Muscle of back (tissue), 13 donors: ENCODE measurements at places on chromosomes 16 and 17.

DNA sequence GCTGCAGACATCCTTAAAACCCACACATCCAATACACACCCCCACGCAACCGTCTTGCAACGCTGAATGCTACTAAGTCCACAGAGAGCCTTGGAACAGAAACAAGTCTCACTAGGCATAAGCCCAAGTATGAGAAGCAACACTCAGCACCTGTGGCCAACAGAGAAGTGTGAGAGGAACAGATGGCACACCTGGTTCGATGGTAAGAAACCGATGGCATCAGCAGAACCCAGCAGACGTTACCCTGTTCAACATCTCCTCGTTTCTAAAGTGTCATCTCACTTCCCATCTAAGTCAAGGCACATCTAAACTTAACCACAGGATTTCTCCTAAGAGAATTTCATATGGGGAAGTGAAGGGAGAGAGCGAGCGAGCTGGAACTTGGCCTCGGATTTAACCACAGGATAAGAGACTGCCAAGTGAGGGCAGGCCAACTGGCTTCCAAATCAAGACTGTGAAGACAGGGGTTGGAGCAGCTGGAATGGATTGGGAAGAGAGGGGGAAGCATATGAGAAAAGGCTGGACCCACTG is 41.0 kb downstream of the NXPH3 start:
- DNase-seq: no peak

DNA sequence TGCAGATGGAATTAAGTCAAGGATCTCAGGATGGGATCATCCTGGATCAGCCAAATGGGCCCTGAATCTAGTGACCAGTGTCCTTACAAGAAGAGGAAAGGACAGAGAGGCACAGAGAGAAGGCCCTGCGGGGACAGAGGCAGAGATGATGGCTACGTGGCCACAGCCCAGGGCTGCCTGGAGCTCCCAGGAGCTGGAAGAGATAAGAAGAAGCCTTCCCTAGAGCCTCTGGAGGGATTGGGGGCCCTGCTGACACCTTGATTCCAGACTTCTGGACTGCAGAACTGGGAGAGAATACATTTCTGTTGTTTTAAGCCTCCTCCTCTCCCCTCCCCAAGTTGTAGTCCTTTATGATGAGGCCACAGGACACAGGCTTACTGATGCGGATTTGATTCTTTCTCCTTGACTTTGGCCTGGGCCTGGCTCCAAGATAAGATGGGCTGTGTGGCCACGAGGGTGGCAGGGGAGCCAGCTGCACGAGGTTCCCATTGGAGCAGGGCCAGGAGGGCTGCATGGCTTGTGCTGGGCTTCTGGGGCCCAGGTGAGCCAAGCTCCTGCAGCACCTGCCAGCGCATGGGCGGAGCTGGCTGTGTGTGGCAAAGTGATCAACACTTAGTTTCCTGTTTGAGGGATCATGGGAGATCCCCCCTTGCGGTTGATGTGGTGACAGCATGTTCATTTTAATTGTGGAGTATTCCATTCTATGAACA is 146.1 kb downstream of the IRF8 start:
- DNase-seq: no peak

DNA sequence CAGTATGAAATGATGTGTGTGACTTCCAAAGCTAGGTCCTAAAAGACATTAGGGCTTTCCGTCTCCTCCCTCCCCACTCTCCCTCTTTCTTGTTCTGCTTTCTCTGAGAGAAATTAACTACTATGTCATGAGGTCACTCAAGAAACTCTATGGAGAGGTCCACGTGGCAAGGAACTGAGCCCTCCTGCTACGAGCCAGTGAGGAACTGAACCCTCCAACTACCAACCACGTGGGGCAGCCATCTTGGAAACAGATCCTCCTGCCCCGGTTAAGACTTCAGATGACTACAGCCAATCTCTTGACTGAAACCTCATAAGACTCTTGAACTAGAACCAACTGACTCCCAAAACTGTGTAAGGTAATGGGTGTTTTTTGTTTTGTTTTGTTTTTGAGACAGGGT is 4.2 kb upstream of the ALOX15 start:
- DNase-seq: no peak

DNA sequence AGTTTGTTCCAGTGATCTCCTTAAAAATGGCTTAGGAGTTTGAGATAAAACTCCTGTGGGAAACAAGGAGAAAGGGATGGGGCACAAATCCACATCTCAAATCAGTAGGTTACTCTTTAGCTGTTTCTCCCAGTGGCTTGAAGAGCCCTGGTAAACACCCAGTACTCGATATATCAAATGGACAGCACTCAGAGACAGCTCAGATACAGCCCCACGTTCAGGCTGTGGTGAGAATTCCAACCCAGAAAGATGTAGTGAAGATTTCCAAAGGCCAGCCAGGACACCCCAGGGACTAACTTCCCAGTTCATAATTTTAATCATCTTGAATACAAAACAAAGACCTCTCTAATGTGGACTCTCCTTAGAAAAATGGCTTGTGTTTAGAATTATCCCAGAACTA is 6.4 kb upstream of the VEZF1 start:
- no peak for DNase-seq

GRCh38 chr16:56777482-56777881 is 47.6 kb downstream of the NUP93 start:
- no peak for DNase-seq

GRCh38 chr16:28837672-28838557 is 8.2 kb downstream of the TUFM start:
- DNase-seq: no peak

DNA sequence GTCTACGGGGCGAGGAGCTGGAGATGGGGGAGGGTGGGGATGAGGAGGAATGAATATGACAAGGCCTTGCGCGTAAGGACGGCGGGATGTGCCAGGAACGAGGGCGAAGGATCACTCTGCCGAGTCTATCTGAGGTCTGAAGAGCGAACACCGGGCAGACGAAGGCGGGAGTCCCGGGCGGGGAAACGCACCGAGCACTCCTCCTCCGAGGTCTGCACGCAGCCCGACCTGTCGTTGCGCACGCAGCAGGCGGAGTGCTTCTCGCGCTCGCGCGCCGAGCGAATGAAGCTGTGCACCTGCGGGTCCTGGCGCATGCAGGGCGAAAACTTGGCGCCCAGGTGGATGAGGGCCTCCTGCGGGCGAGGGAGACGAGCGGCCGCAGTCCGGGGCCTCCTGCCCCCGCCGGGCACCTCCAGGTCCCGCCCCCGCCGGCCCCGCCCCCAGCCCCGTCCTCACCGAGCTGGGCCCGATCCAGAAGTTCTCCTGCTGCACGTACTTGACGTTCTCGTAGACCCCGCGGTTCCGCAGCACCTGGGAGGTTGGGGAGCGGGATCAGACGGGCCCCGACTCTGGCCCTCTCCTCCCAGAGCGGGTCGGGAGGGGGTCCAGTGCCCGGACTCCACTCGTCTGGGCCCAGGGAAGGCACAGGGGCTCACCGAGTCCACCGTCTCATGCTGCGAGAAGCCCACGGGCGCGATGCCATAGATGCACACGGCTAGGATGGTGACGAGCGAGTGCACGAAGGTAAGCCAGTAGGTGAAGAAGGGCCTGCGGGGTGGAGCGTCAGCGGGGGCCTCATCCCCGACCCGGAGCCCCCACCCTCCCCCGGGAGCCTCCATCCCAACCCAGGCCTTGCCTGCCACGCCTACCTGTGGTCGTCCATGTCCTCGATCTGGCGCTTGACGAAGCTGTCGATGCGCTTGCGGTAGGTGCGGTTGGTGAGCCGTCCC is 7.6 kb downstream of the SNRNP25 start:
- DNase-seq: no peak

DNA sequence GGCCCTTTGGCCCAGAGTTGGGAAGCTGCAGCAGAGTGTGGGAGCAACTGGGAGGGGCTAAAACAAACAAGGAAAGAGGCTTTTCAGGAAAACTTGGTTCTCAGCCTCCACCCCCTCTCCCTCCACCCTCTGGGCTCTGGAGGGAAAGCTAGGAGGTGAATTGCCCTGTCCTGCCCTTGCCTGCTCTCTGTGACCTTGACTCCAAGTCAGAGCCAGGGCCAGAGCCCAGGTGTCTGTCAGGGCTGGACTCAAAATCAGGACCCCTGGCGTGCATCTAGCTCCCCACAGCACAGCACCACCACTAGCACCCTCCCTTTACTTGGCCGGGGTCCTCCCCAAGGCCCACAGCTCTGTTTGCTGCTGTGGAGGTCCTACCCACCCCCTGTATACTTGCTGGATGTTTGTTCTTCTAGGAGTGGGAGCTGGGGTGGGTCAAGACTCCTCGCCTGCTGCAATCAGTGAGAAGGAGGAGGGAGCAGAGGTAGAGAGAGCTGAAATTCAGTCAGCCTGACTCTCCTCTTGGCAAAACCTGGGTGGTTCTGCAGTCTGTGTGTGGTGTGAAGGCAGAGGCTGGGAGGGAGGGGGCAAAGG is 2.8 kb upstream of the NR1D1 start:
- peak; percentile 62 for DNase-seq

DNA sequence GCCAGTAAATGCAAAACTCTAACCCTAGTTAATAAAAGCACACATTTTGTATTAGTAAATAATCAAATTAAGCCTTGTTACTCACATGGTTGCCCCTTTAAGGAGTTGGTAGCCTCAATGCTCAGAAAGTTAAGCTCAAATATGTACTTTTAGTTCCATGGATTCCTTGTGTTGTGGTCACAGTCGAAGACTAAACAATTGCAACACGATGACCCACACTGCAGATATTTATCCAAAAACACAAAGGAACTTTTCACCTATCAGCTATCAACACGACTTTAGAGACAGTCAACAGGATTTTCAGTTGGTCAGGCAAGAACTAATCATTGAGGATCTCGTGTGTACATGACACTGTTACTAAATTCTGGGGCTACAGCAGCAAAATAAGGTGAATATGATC is 47.4 kb upstream of the NUDT7 start:
- no peak for DNase-seq

GRCh38 chr17:34672176-34672785 is 92.9 kb downstream of the TMEM132E start:
- no peak for DNase-seq

DNA sequence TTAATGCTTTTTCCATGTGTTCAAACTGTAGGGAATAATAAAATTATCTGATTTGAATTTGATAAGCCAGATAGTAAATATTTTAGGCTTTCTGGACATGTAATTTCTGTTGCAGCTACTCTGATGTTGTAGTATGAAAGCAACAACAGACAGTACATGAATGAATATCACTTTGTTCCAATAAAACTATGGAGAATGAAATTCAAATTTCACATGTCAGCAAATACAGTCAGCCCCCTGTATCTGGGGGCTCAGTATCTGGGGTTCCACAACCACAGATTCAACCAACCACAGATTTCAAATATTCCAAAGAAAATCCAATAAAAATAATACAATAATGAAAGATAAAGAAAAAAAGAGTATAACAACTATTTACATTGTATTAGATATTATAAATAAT is 8.2 kb upstream of the CLTC start:
- DNase-seq: no peak

GRCh38 chr16:4936181-4936990 is 562 bp downstream of the PPL start:
- DNase-seq: no peak

DNA sequence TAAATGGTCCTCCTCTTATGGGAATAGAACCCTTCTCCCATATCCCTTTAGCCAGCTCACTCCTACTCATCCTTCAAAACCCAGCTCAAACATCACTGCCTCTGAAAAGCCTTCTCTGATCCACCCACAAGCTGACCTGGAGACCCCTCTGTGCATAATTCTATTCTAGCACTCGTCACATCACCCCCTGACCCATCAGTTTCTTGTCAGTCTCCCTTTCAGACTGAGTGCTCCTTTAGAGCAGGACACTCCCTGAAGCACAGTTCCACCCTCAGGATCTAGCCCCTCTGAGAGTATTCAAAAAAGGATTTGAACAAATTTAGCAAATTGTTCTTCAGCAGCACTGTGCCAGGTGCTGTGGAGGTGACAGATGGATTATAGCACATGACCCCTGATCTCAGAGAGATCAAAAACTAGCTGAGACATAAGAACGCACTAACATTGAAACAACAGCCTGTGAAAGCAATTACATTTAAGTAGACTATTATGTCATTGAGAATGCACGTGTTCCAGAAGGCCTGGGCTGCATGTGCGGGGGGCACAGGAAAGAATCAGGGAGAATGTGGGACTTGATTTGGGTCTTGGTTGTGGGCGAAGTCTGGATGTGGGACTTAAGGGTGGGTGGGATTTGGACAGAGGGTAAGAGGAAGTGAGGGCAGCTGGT is 43.5 kb downstream of the MRPS23 start:
- DNase-seq: no peak

GRCh38 chr17:56577843-56578204 is 15.7 kb upstream of the NOG start:
- DNase-seq: peak; percentile 10

GRCh38 chr17:32302860-32303649 is 37.4 kb downstream of the RHBDL3 start:
- DNase-seq: no peak

DNA sequence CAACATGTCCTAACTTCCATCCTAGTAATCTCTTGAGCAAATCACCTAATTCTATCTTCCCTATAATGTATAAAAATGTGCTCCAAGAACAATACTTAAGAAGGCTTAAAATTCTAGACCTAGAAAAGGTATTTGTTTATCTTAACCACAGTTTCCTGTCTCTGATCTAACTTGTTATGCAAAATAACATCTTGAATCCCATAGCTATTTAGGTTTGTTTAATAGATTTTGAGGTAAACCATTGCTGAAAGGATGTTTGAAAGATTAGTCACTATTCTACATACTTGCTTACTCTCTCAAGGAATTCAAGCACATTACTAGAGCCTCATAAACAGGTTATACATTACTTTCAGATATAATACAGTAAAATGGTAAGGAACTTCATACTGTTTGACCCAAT is 13.0 kb downstream of the CA10 start:
- no peak for DNase-seq

DNA sequence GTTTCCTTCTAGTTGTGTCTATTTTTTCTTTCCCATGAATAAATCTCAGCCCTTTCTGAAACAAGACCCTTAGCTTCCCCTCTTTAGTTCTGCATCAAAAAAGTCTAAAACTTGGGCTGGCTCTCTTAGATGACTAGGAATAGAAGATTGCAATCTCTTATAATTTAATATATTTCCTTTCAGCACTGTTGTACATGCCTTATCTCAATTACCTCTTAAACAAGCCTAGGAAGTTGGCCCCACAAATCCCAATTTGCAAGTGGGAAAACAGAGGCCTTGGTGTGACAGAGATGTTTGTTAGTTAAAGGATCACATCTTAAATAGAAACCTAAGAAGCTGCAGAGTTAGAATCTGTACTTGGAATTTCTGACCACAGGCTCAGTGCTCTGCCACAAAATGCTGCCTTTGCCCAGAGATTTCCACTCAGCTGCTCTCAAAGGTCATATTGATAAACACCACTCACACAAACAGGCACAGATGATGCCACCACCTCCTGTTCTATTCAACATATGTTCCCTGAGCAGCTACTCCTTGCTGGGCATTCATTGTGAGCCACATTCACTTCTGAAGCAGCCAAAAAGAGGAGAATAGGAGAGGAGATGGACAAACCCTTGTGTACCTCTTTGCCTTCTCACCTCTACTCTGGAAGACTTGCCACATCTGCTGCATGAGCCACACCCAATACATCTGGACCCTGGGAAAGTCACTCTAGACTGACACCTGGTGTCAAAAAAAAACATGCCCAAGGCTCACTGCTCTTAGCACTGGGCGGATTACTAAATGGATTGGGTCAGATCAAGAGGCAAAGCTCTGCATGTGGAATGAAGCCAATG is 5.5 kb downstream of the CCDC182 start:
- no peak for DNase-seq
